ENCODE measurements at places on chromosomes 13 and 19.

DNA sequence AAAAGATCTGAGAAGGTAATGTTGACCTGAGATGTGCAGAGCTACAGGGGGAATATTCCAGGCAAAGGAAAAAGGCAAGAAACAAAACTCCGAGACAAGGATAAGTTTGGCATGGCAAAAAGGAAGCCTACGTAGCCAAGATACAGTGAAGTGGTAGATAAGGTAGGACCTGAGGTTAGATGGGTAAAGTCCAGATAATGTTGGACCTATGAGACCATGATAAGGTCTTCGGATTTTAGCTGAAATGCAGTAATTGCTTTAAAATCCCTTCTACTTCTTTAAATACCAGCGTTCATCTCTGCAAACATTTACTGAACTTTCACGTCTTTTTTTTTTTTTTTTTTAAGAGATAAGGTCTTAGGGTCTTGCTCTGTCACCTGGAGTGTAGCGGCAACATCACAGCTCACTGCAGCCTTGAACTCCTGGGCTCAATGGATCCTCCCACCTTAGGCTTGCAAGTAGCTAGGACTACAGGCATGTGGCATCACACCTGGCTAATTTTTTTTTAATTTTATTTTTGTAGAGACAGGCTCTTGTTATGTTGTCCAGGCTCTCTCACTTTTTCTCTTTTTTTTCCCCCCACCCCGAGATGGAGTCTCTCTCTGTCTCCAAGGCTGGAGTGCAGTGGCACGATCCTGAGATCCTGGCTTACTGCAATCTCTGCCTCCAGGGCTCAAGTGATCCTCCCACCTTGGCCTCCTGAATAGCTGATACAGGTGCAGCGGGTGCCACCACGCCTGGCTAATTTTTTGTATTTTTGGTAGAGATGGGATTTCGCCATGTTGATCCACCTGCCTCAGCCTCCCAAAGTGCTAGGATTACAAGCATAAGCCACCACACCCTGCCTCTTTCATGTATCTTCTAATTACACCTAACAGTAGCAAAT lies 4.2 kb upstream of the WBP4 start:
- no peak for DNase-seq

DNA sequence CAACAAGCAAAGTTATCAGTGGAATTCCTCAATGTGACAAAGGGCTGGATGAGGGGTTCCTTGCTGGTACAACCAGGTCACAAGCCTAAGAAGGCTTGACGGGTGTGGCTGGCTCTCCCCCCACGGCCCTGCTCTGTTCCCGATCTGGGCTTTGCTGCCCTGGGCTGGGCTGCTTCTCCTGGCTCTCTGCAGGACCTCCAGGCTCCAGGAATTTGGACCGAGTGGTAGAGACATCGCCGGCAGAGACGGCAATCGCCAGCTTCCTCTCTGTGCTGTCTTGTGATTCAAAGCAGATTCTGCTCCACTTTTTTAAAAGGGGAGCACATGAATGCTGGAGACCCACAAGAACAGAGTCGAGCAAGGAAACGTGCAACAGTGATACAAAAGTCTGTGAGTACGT lies at the start of gene SERPINE3:
Gene SERPINE3 (plus strand): TSS at position 338 of the 400 bp plus-strand sequence. CDS start 1,401 bp downstream, outside the sequence.
- no peak for DNase-seq

DNA sequence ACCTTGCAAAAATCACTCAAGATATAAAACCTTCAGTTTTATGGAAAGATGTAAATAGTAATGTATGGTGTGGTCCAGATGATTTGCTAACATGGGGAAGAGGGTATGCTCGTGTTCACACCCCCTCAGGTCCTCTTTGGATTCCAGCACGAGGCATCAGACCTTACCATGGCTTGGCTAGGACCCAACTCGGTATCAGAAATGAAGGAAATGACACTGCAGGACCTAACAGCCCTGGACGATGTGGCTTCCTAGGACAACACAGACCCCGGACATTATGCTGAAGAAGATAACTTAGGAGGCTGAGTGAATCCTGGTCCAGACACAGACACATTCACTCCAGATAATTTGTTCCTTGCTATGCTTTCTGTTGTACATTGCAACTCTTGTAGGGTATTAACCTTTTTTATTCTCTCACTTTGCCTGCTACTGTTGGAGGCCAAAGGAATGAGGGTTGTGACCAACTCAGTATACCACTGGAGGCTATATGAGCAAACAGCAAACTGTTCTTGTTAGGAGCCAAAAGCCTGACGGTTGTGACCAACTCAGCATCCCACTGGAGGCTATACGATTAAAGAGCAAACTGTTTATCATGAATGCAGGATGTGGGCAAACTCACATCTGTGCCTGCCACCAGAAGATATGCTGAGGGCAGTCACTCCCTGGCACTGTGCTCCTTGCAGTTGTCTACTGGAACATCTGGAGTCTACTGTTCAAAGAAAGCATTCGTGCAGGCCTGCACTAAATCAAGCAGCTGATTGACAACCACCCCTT lies 121.7 kb downstream of the ZNF429 start:
- DNase-seq = no peak

DNA sequence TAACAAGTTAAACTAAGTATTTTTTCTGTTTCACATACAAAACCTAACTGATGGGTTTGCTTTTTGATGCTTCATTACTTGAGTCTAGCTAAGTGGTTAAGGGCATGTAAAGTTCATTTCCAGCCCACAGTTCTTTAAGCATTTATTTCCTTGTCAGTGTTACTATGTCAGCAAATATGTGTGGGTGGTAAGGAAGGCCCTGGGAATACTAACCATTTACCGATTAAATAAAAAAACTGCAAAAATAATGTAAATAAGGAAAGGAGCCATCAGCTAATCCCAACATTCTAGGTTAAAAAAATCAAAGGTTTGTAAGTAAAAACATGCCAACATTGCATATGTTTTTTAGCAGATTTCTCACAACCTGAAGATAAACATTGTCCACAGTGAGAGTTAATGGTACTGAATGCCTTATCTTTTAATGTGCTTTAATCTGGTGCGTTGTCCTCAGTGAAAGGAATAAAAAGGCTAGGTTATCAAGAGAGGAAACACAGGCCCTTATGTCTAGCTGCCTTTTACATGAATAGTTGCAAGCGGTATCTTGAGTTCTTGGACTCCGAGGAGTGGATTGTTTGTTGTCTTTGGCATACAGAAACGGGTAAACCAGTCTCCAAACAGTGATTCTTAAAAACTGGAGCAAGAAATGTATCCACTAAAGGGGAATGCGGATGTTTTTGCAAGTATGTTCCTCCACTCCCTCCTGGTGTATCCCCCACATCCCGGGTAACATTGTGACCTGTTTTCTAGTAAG lies 949.6 kb upstream of the SLC10A2 start:
- no peak for DNase-seq

DNA sequence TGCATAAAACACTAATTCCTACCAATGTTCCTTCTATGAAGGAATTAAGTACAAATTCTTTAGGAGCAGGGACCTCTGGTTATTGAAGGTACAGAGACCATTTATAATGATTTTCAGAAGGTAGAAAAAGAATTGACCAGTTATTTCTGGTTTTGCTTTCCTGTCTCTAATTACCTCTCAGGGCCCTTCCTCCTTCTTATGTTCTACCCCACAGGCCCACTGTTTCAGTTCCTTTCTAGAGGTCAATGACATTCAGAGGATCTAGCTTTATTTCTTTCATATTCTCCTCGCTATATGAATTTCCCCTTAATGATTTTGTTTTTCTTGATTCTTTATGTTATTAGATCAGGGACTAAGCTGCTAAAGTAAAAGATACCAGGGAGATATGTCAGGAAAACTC lies 345.0 kb upstream of the SPRY2 start:
- DNase-seq = no peak

DNA sequence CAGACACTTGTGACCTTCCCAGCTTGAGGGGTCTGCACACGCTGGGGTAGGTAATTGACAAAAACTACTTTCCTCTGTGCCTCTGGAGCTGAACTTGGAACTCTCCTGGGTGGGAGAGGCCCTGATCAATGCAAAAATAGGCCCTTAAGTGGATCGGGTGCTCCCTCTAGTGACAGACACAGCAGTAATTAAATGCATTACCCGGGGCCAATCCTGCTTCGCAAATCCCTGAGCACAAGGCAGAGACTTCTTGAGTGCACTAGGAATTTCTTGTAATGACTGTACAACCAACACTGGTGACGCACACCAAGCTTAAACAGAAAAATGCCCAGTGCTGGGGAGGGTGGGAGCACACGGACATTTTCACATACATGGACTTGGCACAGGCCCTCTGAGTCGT lies 10.6 kb upstream of the UBE2S start:
- peak; percentile 70 for DNase-seq

GRCh38 chr19:4649392-4650047 lies 10.2 kb downstream of the TNFAIP8L1 start:
- DNase-seq = no peak

- DNase-seq = peak; percentile 21
These were observed 4.5 kb downstream of the MAMSTR start for GRCh38 chr19:48714759-48715675.

GRCh38 chr13:50467156-50468110 lies 376.1 kb downstream of the DLEU7 start:
- no peak for DNase-seq

DNA sequence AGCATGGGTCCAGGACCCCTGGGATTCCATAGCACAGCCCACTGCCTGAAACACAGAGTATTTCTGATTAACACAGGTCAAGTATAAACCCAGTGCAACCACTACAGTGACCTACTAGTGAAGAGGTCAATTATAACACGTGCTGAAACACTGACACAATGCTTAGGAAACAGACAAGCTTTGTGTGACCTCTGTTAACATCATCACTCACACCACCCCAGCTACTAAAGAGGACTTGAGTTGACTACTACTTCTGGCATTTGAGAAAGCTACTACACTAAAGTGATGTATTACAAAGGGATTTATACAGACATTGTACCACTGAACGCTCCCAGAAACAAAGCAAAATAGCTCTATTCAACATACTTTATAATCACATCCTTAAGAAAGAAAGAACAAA lies 1935.9 kb upstream of the PCDH20 start:
- DNase-seq = no peak

GRCh38 chr19:29988351-29988750 lies 46.3 kb downstream of the URI1 start:
- no peak for DNase-seq

DNA sequence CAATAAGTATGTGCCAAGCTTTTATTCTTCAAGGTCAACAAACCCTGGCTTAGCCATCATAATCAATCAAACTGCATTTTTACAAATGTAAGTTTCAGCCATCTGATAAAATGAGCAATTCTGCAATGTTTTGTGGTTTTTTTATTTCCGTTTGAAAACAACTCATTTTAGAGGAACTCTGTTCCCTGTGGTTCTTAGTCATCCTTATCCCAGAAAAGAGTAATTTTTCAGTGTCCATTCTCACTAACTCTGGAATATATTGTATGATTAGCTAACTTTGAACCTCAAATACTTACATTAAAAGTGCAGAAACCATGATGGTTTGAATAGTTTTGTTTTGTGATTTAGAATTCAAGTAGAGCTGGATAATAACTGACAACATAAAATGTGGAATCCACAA lies 87.6 kb downstream of the IRS2 start:
- no peak for DNase-seq

DNA sequence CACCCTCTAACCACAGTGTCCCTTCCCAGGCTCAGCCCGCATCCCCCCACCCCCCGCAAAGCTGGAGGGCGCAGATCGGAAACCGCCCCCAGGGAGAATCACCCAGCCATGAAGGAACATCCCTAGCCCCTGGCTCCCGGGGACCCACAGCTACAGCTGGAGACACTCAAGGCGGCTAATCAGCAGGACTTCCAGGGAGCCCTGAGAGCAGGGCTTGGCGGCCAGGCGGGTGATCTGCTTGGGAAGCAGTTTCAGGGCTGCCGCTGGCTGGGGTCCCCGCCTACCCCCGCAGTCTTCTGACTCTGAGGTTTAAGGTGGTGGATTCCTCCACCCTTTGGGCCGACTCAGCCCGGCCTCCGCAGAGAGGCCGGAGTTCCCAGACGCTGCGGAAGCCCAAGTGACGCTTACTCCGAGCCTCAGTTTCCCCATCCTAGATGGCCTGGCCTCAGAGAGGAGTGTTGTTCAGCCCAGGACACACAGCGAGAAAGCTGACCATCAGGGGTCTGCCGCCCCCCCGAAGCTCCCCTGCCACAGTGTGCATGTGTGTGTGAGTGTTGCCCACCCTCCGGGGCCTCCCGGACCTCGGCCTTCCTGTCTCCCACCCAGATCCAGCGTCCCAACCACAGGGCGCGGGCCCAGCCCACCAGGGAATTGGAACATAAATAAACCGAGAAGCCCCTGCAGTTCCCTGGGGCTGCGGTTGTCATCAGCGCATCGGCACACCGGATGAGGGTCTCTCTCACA lies 9.8 kb downstream of the FUT6 start:
- no peak for DNase-seq

GRCh38 chr19:2239771-2240770 lies 3.4 kb downstream of the SF3A2 start:
- DNase-seq = no peak

Measured in G401 (cell line).